Mammary epithelial cell (primary cell): ENCODE measurements at places on chromosomes 1 and 21. TPM values are rescaled to one million over a fixed set of nuclear protein-coding genes. Genes with fewer than 3 reads are reported as not detected.

DNA sequence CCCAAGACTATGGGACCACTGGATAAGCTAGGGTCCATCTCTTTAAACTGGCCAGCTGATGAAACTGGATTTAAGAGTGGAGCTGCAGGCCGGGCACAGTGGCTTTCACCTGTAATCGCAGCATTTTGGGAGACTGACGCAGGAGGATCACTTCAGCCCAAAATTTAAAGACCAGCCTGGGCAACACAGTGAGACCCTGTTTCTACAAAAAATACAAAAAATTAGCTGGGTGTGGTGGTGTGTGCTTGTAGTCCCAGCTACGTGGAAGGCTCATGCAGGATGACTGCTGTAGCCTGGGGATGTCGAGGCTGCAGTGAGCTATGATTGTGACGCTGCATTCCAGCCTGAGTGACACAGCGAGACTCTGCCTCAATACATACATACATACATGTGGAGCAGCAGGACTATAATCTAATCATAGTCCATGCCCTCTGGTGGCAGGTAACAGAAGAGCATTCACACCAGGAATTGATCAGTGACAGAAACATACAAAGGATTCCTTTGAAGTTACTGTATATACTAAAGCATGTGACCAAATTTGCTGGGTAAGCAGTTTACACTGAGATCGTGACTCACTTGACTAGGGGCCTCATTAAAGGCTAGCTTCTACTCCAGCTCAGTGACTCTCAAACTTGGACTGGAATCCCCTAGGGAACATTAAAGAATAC lies 101.5 kb upstream of the SLFNL1 start:
- DNase-seq = peak; percentile 77

GRCh38 chr1:47623557-47623940 lies 185.7 kb downstream of the FOXD2 start:
- DNase-seq = no peak

GRCh38 chr21:38770660-38771059 lies 35.1 kb upstream of the ETS2 start:
- no peak for DNase-seq

DNA sequence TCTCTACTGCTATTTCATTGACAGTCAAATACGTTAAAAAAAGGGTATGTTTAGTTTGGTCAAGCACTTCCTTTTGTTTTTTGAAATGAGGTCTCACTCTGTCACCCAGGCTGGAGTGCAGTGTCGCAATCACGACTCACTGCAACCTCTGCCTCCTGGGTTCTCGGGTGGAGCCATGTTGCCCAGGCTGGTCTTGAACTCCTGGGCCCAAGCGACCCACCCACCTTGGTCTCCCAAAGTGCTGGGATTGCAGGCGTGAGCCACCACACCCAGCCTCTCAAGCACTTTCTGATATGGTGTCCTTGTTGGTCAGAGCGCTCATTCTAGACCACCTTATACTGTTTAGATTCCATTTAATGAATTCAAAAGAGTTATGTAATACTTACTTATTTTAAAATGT lies 20.9 kb upstream of the RHBDL2 start:
- no peak for DNase-seq

DNA sequence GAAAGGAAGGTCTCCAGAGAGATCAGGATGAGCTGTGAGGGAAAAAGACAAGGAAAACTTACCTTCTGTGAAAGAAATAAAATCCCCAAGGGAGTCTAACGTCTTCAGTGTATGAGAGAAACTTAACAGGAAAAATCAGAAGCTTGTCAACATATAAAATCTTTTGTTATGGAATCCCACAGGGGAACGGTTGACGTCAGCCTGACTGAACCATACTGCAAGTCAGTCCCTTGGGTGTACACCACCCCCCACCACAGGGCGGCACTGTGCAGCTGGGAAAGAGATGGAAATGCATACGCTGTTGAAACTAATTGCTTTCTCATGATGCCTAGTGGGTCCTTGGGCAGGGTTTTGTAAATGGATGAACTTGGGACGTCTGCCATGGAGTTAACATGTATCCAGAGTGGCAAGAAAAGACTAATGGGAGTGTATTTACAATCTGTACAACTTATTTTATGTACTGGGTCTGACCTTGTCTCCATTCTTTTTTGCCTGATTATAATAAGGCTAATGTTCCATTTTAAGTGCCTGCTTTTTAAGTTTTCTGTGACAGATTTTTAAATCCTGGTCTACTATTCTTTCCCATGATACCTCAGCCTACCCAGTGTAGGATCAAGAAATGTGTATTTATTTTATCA lies 22.7 kb downstream of the UTP25 start:
- DNase-seq = peak; percentile 81

DNA sequence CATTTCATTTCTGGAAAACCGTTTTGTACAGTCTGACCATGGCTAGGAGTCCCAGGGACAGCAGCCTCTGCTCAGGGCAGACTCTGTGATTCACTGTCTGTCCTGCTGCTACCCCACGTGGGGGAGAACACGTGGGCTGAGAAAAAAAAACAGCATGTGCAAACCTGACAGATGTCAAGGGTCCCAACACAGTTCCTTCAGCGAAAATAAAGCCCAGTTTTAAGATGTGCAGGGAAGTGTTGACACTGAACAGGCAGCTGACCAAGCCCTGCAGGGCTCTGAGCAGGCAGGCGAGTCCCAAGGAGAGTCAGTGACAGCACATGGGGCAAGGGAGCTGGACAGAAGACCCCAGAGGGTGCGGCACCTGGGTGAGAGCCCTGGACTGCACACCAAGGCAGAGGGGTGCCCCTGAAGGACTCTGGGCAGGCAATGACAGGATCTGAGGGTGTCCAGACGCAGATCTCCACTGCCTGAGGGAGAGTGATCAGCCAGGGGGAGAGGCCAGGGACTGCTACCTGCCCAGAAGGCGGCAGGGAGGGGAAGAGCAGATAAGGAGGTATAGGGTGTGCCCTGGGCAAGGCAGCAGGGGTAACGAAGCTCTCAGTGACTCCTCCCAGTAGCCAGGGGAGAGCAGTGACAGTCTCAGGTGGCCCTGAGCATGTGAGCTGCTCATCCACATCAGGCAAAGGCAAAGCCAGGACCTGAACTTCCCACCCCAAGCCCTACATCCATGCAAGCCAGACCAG lies 5.1 kb upstream of the SPATC1L start:
- DNase-seq = peak; percentile 21

GRCh38 chr1:109705411-109705810 lies 6.6 kb upstream of the GSTM5 start:
- DNase-seq = no peak

DNA sequence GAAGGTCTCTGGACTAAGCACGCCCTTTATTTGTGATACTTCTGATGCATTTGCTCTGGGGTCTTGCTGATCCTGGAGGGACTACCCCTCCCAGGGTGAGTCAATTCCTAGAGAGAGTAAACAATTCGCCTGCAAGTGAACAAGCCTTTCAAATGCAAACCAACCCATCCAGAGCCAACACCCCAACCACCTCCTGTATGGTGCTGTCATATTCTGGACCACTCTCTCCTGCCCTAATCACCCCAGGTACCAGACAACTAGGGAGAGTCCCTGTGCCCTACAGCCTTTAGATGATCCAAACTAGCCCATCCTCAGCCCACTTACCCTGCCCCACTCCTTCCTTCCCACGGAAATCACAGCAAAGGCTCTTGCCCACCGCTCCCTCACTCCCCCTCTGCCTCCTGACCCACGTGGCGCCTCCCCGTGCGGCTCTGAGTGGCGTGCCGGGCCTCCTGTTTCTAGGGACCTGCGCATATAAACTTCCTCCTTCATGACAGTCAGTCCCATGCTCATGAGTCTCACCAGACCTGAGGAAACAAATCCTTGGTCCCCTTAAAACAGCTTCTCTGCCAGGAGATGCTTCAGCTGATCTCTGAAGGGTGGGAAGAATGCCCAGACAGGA lies 37.2 kb downstream of the ACTA1 start:
- DNase-seq = no peak

AMY2A gene
- polyA plus RNA-seq = not detected

SYPL2 gene
- polyA plus RNA-seq = 0.02 TPM

KCNA3 gene
- not detected for polyA plus RNA-seq

KCNN3 gene
- 0.03 TPM for polyA plus RNA-seq
